ENCODE measurements at places on chromosomes 3 and 15.
A peak's percentile ranks its signal among the peaks of the same experiment; 100 is the strongest.

GRCh38 chr3:149042789-149043386, 43.4 kb downstream of the HLTF start:
- DNase-seq: no peak

- no peak for DNase-seq
These were observed 37.2 kb downstream of the B3GNT5 start for GRCh38 chr3:183290216-183290615.

DNA sequence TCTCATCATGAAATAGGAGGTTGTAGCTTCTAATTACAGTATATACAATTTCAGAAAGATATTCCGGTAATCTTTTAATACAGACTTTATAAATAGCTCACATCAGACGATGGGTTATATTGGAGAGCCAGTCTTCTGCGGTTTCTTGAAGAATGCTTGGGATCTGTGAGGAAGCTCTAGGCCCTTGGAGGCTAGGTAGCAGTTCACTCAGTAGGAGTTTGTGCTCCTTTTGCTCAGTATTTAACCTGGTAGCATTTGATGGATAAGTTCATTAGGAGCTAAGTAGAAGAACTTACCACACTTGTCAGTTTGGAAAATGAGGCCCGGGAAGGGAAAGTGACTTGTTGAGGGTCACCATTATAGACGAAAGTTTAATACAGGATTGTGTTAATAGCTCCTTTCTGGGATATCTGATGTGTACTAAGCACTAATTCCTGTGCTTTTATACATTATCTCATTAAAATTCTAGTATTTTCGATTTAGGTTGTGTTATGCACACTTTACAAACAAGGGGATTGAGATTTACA, 2.8 kb downstream of the FNDC3B start:
- DNase-seq: no peak

DNA sequence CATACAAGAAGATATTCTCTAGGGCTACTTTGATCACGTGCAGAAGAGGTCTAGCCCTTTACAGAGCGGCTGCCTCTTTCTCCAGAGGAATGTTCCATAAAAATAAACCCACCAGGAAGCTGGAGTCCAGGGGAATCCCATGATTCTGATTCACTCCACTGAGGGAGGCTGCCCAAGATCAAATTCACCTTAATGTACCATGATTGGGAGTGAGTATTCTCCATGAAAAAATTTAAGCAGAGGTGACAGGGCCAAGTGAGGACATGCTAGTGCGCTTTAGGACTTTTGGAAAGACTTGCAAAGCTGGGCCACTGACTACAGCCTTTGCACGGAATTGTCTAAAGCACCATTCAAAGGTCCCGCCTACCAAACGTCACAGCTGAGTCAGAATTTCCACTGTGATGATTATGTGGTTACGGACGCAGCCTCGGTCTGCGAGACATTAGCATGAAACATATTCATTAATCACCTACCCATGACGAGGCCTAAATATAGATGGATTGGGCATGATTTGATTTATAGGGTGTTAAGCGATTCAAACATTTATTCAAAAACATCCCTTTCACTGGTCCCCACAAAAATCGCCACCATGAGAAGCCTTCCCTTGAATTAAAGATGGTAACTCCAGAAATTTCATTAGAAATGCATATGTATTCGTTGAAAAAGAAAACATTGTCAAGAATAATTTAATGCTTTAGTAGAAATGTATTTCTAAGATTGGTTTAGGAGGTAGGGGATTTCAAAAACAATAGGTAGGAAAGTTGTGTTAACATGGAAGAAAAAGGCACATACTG, 152.6 kb downstream of the GREM1 start:
- no peak for DNase-seq

- DNase-seq: no peak
These were observed 174.9 kb downstream of the SCAPER start for GRCh38 chr15:76730262-76730661.

DNA sequence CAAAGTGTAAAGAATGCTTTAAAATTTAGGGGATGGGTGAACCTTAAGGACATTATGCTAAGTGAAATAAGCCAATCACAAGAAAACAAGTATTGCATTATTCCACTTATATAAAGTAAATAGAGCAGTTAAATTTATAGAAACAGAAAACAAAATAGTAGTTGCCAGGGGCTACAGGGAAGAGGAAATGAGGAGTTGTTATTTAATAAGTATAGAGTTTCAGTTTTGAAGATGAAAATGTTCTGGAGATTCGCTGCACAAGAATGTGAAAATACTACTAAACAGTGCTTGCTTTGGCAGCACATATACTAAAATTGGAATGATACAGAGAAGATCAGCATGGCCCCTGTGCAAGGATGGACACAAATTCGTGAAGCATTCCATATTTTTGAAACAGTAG, 32.0 kb downstream of the DNAH12 start:
- no peak for DNase-seq

GRCh38 chr15:85691350-85692240, 103.1 kb downstream of the KLHL25 start:
- peak; percentile 53 for DNase-seq

DNA sequence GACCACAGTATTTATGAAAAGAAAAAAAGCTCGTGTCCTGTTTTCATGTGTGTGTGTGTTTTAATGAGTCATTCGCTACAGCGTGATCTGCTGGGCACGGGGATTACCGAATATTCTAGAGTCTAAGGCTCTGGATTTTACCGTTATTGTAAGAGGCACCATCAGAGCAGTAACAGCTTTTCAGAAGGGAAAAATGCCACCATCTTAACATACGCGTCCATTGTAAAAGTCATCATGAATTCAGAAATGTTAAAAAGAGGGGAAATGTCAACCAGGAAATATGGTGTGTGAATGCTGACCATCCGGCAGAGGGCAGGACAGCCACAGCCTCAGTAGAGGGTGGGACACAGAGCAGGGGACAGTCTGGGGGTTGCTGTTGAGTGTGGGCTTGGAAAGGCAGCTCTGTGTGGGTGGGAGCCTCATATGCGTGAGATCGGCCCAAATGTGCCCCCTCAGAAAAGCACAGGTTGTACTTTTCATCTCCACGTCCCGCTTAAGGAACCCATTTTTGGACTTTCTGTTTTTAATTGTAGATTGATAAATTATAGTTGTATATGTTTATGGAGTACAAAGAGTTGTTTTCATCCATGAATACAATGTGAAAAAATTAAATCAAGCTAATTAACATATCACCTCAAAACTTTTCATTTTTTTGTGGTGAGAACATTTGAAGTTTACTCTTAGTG, 69.6 kb downstream of the ASB7 start:
- no peak for DNase-seq

DNA sequence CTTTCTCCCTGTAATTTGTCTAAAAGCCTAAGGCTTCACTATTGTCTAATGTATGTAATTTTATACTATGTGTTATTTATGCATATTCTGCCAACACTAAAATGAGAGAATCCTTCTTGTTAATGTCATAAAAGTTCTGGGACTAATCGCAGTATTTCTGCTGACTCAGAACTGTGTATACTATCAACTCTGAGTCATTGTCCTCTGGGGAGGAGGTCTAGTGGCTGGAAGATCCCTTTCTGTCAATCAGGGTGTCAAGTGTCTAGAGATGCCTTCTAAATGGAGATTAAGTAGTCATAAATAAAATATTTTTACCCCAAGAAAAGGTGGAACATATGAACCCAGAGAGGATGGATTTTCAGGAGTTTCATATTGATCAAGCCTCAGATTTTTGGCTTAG, 473.4 kb downstream of the AGBL1 start:
- no peak for DNase-seq

DNA sequence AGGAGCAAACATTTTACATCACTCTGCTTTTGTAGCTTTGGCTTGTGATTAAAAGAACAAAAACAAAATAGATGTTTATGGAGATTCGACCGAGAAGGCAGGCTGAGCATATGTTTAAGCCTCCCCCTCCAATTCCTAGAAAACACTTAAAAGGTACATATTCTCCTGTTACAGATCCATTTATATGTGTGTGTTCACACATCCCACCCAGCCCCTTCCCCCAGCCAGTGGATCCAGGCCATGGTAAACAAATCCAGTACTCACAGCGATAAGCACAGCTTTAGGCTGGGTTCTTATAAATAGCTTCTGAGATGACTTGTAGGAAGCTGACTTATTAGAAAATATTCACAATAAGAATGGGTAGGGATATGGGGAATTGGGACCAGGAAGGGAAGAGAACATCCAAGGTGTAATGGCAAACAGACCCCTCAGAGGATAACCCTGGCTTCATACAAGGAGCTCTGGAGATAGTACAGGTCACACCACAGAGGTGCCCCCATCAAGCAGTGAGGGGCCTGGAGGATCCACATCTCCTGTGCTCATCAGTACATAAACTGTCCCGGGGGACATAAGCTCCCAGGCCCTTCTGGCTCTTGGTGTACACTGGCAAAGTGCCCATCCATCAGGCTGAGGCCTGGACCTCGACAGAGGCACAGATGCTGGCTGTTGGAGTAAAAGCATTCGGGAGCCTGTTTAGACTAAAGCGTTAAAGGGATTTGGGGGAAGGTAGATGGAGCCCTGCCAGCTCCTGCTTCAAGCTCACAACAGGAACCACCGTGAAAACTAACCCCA, 70.0 kb upstream of the UBE2E1 start:
- DNase-seq: no peak

GRCh38 chr3:112632596-112632995, 8.3 kb downstream of the CCDC80 start:
- DNase-seq: no peak

- DNase-seq: no peak
These were observed 131.5 kb downstream of the BBX start for GRCh38 chr3:107654218-107654617.

DNA sequence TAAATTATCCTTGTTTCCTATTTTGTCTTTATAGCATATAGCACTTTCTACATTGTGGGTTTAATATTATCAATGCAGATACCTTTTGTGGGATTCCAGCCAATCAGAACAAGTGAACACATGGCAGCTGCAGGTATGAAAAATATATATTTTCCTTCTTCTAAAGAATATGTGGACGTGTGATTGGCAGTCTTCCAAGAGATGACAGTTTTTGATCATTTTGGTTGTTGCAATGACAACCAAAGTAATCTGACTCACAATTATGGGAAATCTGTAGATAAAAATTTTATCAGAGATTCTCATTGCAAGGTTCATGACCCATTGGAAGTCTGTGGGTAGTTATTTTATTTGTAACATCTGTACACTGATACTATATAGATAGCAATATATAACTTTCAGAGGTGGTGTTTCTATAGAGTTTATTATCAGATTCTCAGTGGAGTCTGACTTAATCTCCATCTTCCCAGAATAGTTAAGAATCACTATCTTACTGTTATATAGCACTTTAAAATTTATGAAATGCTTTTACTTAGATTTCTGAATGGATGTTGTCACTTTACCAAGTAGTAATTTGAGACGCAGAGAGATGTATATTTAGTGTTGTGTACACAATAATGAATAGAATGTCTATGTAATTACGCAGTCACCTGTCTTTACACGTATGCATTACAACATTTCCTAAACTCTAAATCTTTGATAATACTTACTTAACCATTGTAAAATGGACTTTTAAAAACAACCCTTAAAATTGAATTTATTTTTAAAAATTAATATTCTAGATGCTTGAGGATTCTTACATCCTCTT, 82.5 kb downstream of the STT3B start:
- no peak for DNase-seq

DNA sequence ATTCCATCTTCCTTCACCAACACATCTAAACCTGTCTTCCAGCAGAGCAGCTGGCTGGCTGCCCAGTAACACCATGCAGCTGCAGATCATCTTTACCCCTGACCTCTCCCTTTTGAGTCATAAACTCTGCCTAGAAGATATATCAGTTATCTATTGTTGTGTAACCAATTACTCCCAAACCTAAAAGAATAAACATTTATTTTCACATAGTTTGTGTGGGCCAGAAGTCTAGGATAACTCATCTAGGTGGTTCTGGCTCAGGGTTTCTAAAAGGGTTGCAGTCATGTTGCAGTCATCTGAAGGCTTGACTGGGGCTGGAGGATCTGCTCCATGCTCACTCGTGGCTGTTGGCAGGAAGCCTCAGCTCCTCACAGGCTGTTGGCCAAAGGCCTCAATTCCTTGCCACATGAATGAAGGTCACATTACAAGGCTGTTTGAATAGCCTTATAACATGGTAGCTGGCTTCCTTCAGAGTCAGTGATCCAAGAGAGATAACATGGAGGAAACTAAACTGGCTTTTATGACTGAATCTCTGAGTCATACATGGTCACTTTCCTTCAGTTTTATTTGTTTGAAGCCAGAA, 92.8 kb downstream of the GOLIM4 start:
- DNase-seq: no peak

GRCh38 chr15:89801471-89802195, 13.0 kb downstream of the ANPEP start:
- DNase-seq: no peak

GRCh38 chr3:32405711-32406323, 14.2 kb downstream of the CMTM7 start:
- DNase-seq: no peak

DNA sequence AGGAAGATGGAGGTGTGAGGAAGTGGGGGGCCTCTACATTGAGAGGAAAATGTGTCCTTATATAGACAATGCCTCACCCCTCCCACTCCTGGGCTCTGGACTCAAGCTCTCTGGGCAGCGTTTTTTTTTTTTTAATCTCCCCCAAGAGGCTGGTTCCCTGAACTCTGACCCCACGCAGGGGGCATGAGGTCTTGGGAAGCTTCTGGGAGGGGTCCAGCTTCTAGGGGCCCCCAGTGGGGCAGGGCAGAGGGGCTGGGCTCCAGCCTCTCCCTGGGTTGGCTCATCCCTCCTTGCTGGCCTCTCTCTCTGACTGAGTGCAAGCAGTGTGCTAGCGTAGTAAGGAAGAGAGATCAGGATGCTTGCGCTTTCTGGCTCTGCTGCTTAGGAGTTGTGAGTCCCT, 101.4 kb upstream of the HACD2 start:
- DNase-seq: no peak

DNA sequence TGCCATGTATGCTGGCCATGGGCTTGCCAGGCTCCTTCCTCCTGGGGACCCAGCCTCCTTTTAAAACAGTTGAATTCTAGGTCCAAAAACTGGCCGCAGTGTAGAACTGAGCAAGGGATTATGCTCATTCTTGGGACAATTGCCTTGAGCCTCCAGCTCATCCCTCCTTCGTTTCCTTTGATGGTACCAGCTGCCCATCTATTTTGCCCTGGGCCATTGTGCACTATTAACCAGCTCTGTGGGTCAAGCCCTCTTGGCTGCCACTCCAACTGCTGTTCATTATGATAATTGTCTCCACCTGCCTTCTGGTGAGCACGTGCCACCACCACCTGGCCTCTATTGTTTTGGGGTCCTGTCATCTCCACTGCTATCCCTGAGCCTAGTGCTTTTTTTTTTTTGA, 75.8 kb upstream of the SYN2 start:
- no peak for DNase-seq

DNA sequence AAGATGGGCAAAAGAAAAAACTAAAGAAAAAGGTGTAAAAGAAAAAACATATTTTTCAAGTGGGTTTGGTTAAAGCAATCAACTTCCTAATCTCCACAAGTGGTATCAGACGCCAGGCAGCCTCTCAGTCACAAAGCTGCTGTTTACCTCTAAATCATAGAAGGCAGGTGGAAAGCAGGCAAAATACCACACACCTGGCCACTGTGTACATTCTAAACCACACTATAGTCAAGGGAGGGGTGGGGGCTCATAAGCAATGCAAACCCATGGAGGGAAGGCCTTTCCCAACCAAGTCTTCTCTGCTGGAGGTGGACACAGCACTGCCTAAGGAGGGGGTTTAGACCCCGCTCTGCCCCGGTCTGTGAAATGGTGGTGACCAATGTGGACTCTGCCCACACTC, 50.4 kb downstream of the MCF2L2 start:
- DNase-seq: no peak
